NCI-H1105 (cell line): ENCODE measurements at places on chromosomes 5 and 9.
A peak's percentile ranks its signal among the peaks of the same experiment; 100 is the strongest.

GRCh38 chr9:136081113-136081825, 13.8 kb downstream of the NACC2 start:
- peak; percentile 64 for DNase-seq

DNA sequence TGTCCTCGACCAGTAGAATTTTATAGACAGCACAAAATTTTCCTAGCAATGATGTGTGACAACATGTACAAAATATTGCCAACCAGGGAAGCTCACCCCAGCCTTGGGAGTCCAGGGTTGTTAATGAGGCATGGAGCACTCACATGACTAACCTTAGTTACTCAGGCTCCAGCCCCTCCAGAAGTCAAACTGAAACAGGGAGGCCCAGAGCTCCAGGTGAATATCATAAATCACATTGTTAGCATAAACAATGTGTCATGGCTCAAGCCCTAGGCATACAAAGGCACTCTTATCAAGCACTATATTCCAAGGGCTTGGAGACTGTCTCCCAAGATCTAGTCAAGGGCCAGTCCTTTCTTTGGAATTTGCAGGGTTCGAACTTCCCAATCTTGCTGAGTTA, 44.4 kb downstream of the TNFAIP8 start:
- DNase-seq: no peak

DNA sequence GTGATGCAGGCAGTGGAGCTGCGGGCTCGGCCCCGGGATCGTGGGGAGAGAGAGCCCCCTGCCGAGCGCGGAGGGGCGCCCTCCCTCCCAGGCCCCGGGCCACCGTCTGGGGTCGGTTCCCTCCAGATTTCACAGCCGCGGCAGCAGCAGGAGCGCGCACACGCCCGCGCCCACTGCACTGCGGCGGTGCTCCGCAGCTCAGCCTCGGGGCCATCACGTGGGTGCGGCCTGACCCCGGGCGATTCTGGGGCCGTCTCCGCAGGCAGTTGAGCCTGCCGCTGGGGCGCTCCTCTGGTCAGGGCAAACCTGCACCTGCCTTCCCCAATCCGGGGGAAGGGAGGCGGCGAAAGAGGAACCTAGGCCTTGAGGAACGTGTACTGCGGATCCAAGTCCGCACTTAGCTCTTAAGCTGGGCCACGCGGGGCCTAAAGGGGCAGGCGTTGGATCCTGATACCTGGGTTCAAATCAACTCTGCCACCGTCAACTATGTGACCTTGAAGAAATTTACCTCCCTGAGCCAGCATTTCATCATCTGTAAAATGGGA, 9.4 kb upstream of the DELE1 start:
- peak; percentile 8 for DNase-seq

- DNase-seq: no peak
Observed at GRCh38 chr9:7154650-7155049, 396.9 kb downstream of the KDM4C start.

DNA sequence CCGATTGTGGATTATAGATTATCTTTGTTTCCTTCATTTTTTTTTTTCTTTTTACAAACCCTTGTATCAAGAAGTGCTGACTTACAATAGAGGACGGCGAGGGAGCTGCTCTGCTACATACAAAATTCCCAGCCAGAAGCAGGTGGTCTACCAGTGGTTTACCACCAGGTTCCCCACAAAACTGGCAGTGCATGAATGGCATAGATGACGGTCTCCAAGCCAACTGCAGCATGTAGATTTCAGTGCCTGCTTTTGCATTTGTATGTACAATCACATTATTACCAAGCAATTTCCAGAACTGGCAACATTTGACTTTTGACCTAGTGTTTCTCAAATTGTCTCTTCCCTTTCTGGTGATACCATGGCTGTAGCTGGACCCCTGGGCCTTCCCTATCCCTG, 84.0 kb downstream of the ACER2 start:
- no peak for DNase-seq

DNA sequence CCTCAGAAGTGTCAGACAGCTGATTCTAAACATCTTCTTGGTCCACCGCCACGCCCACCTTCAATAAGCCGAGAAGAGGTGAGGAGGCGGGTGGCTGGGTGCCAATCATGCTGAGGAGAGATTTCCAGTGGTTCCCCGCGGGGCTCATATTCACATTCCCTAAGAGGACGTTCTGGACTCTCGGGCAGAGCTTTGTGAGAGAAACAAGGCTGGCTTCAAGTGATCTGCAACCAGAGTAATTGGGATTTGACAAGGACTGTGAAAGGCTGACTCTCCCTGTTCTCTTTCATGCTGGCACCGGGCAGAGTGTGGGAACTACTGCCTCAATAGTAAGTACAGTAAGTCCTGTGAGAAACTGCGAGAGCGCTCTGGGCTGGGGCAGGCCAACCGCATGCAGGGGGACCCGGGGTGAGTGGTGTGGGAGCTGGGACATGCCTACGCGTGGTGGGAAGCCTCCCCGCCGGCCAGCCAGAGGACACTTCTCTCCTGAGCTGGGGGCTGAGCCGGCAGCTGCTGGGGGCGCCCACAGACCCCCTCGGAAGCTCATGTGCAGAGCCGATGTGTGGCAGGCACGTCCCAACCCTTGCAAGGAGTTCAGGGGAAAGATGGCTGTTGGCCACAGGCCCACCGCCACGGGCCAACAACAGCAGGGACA, 110.9 kb downstream of the LIFR start:
- DNase-seq: no peak

DNA sequence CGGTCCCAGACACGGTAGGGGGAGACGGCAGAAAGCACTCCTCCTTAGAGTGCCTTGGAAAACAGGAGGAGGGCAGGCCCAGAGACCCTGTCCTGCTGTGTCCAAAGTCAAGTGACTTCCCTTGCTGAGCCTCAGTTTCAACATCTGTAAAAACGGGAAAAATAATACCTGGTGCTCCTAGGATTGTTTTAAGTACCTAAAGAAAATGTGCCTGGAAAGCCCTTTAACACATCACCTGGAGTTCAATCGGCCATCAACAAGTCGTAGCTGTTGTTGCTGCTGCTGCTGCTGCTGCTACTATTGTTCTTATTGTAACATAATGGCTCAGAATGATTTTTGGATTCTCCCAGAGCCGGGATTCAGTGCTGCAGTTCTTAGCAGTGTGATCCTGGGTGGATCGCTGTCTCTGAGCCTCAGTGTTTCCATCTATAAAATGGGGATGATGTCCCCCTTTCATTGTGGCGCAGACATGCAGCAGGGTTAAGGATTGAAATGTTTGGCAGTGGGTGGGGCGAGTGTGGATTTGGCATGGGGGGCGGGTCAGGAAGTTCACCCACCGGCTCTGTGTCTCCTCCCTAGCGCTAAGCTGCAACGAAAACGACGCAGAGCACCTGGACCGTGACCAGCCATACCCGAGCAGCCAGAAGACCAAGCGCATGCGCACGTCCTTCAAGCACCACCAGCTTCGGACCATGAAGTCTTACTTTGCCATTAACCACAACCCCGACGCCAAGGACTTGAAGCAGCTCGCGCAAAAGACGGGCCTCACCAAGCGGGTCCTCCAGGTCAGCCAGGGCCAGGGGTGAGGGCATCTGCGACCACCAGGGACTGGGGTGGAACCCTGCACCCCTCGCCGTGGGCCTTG, 9.2 kb downstream of the LHX2 start:
- no peak for DNase-seq

DNA sequence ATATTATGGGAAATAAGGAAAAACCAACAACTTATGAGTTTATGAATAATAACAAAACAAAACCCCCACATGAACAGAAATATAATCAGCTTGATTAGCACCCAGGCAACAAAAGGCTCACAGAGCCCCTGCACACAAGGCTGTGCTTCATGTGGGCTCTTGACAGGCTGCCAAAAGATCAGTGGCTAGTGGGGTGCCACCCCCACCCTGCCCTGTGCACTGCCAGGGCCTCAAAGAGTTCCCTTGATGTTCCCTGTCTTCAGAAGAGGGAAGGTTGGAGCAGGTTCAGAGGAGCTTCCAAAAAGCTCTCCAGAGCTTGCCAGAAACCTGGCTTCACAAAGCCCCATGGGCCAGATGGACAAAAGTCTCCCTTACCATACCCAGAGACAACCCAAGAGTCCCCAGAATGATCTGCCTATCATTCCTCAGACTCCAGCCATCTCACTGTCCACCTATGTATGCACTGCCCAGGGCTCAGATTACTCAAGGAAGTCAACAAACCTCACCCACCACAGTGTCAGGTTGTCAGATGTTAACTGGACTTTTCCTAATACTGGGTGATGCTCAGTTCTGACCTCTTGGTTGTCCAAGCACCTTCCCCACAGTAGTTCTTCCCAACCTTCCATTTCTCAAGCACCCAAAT, 87.5 kb downstream of the SIL1 start:
- DNase-seq: no peak

- no peak for DNase-seq
Observed at GRCh38 chr5:100516285-100516684, 18.9 kb upstream of the FAM174A start.

- no peak for DNase-seq
Observed at GRCh38 chr9:113652355-113653152, 189.0 kb downstream of the RGS3 start.

DNA sequence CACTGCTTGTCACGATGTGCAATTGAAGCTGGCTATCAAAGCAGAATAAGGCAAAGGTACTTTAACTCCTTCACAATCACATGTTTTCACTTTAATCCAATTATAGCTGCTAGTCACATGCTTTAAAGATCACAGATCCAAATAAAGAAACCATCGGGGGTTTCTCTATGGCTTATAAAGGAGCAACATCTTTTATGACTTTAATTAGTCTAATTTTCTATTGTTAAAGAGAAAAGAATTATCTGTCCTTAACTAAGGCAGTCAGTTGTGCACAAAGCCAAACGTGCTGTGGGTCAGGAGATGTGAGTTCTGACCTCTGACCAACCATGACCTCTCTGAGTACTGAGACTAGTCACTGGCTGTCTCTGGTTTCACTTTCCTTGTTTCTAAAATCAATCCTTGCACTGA, 561.1 kb downstream of the RAB3C start:
- DNase-seq: no peak

DNA sequence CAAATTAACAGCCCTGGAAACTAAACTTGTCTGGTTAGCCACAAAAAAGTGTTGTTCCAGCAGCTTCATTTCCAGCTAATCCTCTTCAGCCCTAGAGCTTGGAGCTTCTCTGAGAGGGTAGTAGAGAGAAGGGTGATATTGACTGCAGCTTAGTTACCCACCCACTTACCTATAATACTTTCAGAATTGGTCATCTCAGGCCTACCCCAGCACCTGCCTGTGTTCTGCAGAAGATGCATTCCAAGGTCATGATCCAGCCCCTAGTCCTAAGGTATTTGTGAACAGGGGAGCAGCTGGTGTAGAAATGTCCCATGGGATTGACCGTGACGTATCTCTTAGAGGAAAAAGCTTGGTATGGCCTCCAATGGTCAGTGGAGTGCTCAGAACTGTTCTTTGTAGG, 289.0 kb downstream of the NR3C1 start:
- no peak for DNase-seq

DNA sequence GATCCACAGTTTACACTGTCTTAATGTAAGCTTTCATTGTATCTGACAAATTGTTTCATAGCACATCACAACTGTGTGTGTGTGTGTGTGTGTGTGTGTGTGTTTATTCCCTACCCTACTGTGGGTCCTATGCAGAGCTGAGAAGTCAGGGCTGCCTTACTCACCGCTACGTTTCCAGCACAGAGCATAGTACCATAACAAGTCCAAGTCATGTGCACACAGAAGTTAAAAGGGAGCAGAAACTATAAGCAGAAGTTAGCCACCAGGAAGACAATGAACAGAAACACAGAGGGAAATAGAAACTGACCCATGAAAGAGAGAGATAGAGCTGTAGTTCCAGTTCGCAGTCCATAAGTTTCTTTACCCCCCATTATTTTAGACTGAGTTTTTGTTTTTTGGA, 38.2 kb upstream of the DMXL1 start:
- DNase-seq: no peak

GRCh38 chr5:106940986-106941385, 729.8 kb downstream of the EFNA5 start:
- DNase-seq: no peak

GRCh38 chr9:693201-694091, 148.1 kb upstream of the DMRT1 start:
- no peak for DNase-seq

GRCh38 chr5:141740885-141741284, 58.9 kb upstream of the ARAP3 start:
- no peak for DNase-seq

DNA sequence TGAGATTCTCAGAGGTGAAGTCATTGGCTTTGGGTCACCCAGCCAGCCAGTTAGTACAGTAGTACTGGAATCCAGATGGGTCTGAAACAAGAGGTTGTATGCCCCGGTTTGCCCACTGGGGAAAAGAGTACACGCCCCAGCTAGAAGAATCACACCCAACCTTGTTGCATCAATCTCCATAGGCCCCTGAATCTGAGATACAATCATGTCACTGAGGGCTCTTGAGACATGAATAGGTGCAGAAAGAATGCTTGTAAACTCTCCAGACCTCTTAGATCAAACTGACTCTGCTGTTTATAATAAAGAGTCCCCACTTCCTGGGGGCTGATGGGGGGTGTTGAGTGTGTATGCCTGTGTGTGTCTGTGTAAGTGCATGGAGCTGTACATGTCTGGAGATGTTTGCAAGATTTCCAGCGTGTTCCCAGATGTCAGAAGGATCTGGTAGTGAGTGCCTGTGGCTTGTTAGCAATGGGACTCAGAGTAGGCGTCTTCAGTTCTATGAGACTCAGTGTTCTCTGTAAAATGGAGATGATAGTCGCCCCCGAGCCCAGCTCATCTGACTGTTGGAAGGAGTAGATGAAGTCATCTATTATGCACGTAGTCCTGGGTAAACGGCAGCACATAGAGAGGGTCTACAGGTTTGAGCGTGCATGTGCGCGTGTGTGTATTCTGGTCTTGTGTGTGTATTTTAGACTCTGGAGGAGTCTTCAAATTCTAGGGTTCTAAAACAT, 48.2 kb downstream of the COL27A1 start:
- DNase-seq: no peak

GRCh38 chr9:127161081-127161624, 38.7 kb upstream of the ANGPTL2 start:
- DNase-seq: no peak

DNA sequence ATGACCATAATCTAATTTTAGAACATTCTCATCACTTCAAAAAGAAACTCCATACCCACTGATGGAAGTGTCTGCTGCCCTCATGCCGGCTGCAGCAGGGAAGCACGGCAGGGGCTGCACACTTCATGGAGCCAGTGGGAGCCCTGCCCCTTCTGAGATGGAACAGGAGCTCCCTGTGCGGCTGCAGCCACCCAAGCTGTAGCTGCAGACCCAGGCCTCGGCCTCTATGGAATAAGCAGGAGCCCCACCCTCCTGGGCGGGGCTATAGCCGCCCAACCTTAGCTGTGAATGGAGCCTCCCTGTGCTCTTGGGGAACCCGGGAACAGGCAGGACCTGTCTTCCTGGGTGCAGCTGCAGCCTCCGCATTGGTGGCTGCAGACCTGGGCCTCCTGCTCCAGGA, 128.5 kb downstream of the NUDT12 start:
- DNase-seq: no peak

- no peak for DNase-seq
Observed at GRCh38 chr9:126523611-126524111, 90.1 kb upstream of the LMX1B start.

GRCh38 chr5:157961896-157962590, 103.1 kb upstream of the CLINT1 start:
- DNase-seq: peak; percentile 27
